ENCODE measurements at places on chromosomes 1 and 21.

GRCh38 chr1:51642739-51643142 is 25.8 kb downstream of the OSBPL9 start:
- DNase-seq, result no peak

DNA sequence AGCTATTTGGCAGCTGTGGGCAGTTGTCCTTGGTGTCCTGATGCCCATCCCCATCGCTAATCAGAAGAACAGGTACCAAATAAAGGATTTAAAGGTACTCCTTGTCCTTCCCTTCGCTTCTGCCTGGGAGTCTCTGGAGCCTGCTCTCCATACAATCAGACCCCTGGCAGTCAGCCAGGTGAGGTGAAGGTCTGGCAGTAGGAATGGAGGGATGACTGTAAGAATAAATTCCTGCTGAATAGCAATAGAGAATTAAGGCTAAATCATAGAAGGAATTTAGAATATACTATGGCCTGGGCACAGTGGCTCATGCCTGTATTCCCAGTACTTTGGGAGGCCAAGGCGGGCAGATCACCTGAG is 9.2 kb downstream of the THBS3 start:
- DNase-seq, result no peak

DNA sequence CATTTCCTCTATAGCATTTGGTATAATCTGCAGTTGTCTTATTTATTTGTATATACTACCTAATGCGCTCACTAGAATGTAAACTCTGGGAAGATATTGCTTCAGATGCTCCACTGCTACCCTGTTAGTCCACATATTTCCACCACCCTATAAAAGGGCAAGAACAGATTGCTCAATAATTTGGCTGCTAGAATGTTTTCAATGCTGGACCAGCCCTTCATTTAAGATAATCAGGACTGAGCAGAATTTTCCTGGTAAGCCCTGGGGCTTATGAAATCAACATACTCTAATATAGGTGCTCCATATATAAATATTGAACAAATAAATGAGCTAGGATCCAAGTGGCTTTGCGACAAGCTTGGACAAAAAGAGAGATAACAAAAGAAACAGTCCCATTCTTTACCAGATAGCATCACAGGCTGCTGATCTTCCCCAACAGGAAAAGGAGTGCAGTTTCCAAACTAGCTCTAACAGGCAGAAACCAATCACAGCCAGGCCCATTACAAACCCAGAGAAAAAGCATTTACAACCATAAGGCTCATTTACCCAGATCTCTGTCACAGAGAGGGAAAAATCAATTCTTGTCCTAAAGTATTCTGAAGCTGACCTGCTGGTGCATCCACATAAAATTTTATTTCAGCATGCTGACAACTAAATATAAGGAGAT is 8.3 kb downstream of the BCAR3 start:
- no peak for DNase-seq

- no peak for DNase-seq
These were observed 476.3 kb upstream of the ZRANB2 start for GRCh38 chr1:71557138-71557537.
